Gastrocnemius medialis (tissue), 4 donors: ENCODE measurements at places on chromosomes 12 and 14. TPM values are rescaled to one million over a fixed set of nuclear protein-coding genes. Genes with fewer than 3 reads are reported as not detected.

The PMEL gene
- not detected for total RNA-seq

The CFAP251 gene
- total RNA-seq, result 0.62 TPM

The AKAP6 gene
- total RNA-seq, result 31.4 TPM

The PRIMA1 gene
- total RNA-seq, result 0.16 TPM

The B3GNT4 gene
- total RNA-seq, result not detected

The PMCH gene
- total RNA-seq, result not detected

The CCDC184 gene
- total RNA-seq, result 2.0 TPM

The SCN8A gene
- 0.29 TPM for total RNA-seq

The KITLG gene
- 7.1 TPM for total RNA-seq

The MLXIP gene
- 73.3 TPM for total RNA-seq

The STYK1 gene
- total RNA-seq, result 0.12 TPM

The PRKD1 gene
- 1.7 TPM for total RNA-seq

The ADCY4 gene
- 16.6 TPM for total RNA-seq

The NEUROD4 gene
- total RNA-seq, result not detected

The APOLD1 gene
- total RNA-seq, result 73.3 TPM

The SMARCD1 gene
- 17.5 TPM for total RNA-seq

The AMN1 gene
- total RNA-seq, result 18.4 TPM

The SRRM4 gene
- 0.05 TPM for total RNA-seq

The TRHDE gene
- 3.4 TPM for total RNA-seq

The SIX4 gene
- 62.6 TPM for total RNA-seq

The NAA25 gene
- total RNA-seq, result 44.6 TPM

The SLC48A1 gene
- 62.6 TPM for total RNA-seq

The TSHR gene
- total RNA-seq, result not detected

The OVCH1 gene
- total RNA-seq, result not detected

The BCL2L14 gene
- not detected for total RNA-seq
